AG08395 (cell line): ENCODE measurements at places on chromosomes 7 and 10.

- DNase-seq = no peak
Measured at GRCh38 chr7:75844158-75844557, 30.6 kb upstream of the CCL24 start.

DNA sequence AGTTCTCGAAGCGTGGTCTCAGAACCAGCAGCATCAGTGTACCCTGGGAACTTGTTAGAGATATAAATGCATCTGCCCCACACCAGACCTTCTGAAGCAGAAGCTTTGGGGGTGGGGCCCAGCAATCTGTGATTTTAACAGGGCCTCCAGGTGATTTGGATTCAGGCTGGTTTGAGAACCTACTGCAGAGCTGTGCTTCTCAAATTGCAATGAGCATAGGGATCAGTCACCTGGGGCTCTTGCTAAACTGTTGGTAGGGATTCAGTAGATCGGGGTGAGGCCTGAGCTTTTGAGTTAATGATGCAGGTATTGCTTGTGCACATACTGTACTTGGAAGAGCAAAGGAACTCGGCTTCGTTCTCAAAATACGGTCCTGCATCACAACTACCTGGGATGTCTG, 243.6 kb upstream of the PODXL start:
- no peak for DNase-seq

GRCh38 chr10:111784436-111784835, 399.1 kb downstream of the GPAM start:
- DNase-seq = no peak

DNA sequence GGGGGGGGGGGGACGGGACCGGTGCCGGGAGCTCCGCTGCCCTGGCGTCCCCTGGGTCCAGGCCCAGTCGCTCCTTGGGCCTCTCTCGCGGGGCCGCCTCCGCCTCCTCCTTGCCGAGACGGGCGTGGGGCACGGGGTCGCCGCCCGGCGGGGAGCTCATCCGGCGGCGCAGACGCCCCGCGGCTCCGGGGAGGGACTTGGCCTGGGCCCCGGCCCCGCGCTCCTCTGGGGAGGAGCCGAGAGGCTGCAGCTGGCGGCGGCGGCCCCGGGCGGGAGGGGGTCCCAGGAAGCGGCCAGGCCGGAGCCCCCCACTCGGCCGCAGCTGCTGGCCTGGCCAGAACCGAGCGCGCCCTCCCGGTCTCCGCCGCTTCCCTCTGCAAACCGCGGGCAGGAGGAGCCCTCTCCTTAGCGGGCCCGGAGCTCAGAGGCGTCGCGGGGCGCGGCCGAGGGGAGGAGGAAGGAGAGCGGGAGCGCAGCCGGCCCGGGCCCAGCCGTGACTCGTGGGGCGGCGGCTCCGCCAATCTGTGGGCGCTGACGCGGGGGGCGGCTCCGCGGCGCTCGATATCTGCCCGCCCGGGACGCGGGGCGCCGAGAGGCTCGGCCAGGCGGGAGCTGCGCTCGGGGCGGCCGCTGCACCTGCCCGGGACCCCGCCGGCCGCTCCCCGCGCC, at the start of gene FAM20C:
Gene FAM20C (plus strand): TSS at position 591 of the 669 bp plus-strand sequence. CDS start 629 bp downstream, outside the sequence.
- peak; percentile 93 for DNase-seq

DNA sequence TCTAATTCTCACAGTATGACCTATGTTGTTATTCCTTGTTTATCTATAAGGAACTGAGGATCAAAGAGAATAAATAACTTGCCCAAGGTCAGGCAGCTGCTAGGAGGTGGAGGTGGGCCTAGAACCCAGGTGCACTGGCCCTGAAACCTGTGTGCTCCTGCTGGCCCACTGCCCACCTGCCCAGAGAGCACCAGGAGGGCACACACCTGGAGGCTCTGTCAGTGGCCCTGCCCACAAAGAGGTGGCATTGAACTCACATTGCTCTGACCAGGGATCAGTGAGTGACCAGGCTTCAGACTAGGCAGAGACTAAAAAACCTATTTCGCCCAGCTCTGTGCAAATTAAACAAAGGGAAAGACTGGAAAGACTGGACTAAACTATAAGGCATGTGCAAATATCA, 210.6 kb downstream of the TNS3 start:
- no peak for DNase-seq

- peak; percentile 87 for DNase-seq
Measured at GRCh38 chr10:21372651-21373410, 152.7 kb downstream of the SKIDA1 start.

GRCh38 chr7:75657866-75658265, 80.9 kb downstream of the HIP1 start:
- DNase-seq = no peak
